ENCODE measurements at places on chromosomes 2 and 18.

DNA sequence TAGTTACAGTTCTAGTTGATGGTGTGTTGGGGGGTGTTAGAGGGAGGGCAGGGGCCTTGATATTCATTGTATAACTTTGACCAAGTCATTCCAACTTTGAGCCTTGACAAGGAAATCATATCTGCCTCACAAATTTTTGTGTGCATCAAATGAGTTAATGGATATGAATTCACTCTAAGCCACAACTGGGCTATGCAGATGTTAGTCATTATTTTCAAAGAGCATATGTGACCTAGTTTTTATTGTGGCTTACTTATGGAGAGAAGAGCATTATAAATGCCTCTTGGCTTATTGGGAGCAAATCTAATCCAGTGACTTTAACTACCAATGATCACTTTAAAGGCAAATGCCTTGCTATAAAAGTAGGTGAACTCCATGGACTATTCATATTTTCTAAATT is 250.2 kb downstream of the LPIN1 start:
- DNase-seq: no peak

- DNase-seq: no peak
These were observed 172.9 kb downstream of the FAM210A start for GRCh38 chr18:13553449-13553848.

DNA sequence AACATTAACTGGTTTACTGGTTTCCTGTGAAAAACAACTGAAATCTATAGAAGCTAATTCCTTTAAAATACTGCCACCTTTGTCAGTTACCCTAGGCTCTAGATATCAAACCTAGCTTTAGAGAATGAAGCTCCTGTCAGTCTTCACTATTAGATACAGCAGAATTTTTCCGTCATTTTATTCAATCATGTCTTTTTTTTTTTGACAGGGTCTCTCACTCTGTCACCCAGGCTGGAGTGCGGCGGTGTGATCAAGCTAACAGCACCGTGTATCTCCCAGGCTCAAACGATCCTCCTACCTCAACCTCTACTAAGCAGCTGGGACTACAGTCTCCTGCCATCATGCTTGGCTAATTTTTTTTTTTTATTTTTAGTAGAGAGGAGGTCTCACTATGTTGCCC is 415.2 kb upstream of the LRRTM4 start:
- no peak for DNase-seq

GRCh38 chr2:200749631-200750322 is 61.9 kb upstream of the BZW1 start:
- DNase-seq: no peak

DNA sequence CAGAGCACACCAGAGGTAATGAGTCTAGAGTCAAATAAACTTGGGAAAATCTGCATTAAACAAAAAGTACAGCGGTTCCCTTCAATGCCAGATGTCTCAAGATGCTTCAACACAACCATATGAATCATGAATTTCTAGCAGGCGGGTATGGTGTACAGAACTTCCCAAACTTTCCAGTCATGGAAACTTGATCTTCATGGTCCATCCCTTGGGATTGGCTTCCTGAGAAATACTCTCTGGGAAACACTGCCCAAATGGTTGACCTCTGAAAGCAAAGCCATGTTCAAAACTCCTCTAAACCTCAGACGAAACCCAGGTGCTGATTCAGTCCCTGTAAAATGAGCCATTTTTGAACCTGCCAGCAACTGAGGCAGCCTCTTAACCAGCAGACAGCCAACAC is 16.4 kb upstream of the TMEM247 start:
- DNase-seq: no peak

GRCh38 chr2:236555481-236555880 is 14.1 kb upstream of the ACKR3 start:
- no peak for DNase-seq

- DNase-seq: no peak
These were observed 87.7 kb upstream of the LPIN2 start for GRCh38 chr18:3100498-3101132.

DNA sequence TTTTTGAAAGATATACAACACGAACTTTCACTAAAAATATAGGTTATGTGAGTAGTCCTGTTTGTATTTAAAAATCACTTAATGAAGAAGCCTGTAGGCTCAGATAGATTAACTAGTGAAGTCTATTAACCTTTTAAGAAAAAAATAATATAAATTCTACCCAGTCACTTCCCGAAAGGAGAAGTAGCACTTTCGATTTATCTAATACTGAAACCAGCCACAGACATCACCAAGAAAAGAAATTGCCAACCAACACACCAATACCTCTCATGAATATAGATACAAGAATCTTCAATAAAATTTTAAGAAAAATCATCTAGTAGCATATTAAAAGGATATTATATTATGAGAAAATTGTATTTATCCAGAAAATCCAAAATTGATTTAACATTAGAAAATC is 160.5 kb downstream of the GALNT13 start:
- DNase-seq: no peak

GRCh38 chr2:128876986-128877983 is 558.6 kb upstream of the HS6ST1 start:
- DNase-seq: no peak

DNA sequence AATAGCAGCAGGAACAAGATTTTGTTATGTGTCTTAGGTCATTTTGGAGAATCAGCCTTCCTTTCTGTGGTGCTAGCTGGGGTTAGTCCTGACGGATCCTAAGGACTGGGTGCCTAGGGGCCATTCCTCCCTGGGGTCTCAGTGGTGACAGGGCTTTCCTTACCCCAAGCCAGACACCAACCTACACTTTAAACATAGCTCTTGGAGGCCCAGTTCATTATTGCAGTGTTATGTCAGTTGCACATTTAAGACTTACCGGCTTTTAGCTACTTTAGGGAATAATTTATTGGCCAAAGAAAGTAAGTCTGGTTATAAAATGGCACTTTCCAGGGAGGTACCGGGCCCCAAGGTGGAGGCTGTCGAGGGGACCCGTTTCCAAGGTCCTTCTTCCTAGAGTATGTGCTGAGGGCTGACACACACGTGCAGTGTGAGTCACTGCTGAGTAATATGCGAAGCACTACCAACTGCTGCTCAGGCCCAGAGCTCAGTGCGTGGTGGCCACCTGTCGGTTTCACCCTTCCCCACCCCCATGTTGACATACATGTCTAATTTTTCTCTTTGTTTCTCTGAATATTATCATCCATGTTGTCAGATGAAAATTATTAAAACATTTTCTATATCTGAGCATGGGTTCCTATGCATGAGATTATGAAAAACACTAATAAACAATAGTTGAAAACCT is 37.0 kb upstream of the GRHL1 start:
- peak; percentile 17 for DNase-seq

GRCh38 chr2:46555011-46555410 is 75.6 kb downstream of the TMEM247 start:
- peak; percentile 41 for DNase-seq

- DNase-seq: no peak
These were observed 59.4 kb downstream of the ANKRD44 start for GRCh38 chr2:197251163-197251562.

- no peak for DNase-seq
These were observed 3.7 kb downstream of the IL1RL2 start for GRCh38 chr2:102190430-102191107.

GRCh38 chr18:46196627-46197243 is 92.5 kb downstream of the HAUS1 start:
- no peak for DNase-seq
